ENCODE measurements at places on chromosomes 2 and 18.

- DNase-seq, result peak; percentile 74
Observed at GRCh38 chr2:188978291-188979081, 4.3 kb downstream of the COL3A1 start.

DNA sequence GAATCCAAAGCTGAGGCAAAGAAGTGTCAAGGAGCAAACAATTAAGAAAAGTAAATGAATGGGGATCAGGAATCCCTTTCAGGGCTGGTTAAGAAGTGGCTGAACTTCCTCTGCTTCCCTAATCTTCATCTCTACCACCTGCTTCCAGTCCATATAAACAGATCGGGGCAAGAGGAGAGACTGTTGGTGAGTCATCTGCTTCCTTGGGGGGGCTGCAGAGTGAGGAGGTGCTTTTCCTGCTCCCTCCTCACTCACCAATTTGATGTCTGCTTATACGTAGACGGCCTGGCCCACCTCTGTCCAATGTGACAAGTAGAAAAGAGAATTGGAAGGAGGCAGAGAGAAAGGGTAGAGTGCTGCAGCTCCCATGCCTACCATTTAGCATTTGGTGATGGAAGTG, 68.4 kb downstream of the NAB1 start:
- DNase-seq, result no peak

DNA sequence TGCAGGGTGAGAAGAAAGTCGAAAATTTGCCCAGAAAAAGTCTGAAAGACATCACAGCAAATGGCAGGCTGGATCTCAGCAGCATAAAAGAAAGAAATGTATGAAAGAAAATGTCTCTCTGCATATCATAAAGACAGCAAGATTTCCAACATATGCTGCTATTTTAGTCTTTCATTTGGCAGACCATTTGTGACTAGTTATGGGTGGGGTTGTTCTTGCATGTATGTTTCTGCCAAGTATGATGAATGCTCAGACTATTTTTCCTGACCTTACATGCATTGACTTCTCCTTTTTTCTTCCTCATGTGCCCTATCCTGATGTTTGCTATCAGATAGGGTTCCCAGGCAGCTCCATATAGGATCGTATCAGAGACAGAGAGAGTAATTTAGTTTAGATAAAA, 58.5 kb upstream of the PARD3B start:
- no peak for DNase-seq

DNA sequence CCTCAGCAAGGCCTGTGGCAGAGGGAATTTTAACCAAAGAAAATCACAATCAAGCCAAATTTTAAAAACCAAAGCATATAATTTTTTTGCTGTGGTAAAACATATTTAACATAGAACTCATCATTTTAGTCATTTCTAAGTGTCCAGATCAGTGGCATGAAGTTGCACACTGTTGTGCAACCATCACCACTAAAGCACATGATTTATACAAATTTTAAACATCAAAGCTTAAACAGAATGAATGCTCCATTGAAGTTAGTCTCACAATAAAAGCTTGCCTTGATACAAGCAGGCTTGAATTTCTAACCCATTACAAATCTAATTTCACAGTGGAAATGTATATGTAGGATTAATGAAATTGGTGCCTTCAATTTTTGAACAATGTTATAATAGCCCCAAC, 31.2 kb downstream of the FTCDNL1 start:
- no peak for DNase-seq

DNA sequence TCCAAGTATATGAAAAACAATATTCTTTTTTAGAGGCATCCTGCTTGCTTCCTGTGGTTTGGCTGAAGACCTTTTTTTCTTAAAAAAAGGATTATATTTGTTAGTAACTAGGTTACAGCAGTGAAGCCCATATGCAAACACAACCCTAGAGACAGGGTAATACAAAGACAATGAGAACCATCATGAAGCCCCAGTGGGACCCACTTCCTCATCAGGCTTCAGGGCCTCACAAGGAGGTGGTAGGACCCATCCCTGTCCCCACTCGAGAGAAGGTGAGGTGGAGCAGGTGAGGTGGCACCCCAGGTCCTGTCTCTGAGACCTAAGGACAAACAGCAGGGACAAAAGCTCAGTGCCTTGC, 80.3 kb downstream of the EDAR start:
- no peak for DNase-seq

- DNase-seq, result no peak
Observed at GRCh38 chr2:94881070-94881469, 9.8 kb downstream of the TEKT4 start.

DNA sequence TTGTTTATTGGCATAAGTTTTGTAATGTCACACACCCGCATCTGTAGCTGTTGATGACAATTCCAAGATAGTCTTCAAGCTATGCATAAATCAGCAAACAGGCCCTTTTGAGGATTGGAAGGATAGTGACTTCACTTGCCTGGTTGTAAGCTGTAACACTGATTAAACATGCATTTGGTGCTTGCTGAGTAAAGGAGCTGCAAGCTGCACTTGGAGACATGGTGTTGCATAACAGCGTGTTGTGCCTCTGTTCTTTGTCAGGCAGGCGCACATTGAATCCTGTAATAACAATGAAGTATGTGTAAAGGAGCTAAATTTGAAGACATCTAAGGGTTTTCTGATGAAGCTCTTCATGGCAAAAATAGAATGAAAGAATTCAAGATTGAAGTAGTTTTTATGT, 68.7 kb upstream of the TTC27 start:
- DNase-seq, result no peak
